ENCODE measurements at places on chromosomes 7 and 10. TPM values are rescaled to one million over a fixed set of nuclear protein-coding genes. Genes with fewer than 3 reads are reported as not detected.

GRCh38 chr7:17084166-17084475 is 202.3 kb upstream of the AGR3 start:
- no peaks in the 10 kb centered on the region for H3K4me1 ChIP-seq
- no peak overlapping the region for H3K27ac ChIP-seq

- no peak overlapping the region for H3K27ac ChIP-seq
- no peaks in the 10 kb centered on the region for H3K4me1 ChIP-seq
- H3K4me3 ChIP-seq, result no peak overlapping the region
Measured at GRCh38 chr7:102170393-102170970, 116.2 kb upstream of the SH2B2 start.

DNA sequence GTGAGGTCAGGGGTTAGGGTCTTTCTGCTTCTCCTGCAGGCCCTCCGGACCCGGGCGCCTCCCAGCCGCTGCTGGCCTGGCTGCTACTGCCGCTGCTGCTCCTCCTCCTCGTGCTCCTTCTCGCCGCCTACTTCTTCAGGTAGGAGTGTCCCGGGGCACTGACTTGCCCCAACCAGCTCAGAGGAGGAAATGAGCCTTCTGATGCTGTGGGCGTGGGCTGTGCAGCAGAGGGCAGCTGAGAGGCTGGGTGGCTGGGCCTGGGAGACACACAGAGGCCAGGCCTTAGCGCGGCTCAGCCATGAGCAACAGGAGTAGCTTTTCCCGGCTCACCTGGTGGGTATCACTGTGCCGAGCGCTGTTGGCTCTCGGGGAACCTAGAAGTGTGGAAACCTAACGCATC is 78.9 kb downstream of the MKI67 start:
- no peaks in the 10 kb centered on the region for H3K27me3 ChIP-seq
- H3K36me3 ChIP-seq, result no peaks in the 10 kb centered on the region
- peaks cover 23% of the 10 kb centered on the region for H3K4me1 ChIP-seq
- peak; percentile 88 for DNase-seq
- H3K27ac ChIP-seq, result peak overlapping the region; percentile 34
- peak overlapping the region; percentile 52 for H3K4me3 ChIP-seq

- H3K27me3 ChIP-seq, result peaks cover 6% of the 10 kb centered on the region
- peak overlapping the region; percentile 77 for H3K4me3 ChIP-seq
- peaks cover 9% of the 10 kb centered on the region for H3K36me3 ChIP-seq
- no peak for DNase-seq
- peak overlapping the region; percentile 68 for H3K27ac ChIP-seq
Measured at GRCh38 chr10:28677888-28678686, 766 bp downstream of the BAMBI start.

DNA sequence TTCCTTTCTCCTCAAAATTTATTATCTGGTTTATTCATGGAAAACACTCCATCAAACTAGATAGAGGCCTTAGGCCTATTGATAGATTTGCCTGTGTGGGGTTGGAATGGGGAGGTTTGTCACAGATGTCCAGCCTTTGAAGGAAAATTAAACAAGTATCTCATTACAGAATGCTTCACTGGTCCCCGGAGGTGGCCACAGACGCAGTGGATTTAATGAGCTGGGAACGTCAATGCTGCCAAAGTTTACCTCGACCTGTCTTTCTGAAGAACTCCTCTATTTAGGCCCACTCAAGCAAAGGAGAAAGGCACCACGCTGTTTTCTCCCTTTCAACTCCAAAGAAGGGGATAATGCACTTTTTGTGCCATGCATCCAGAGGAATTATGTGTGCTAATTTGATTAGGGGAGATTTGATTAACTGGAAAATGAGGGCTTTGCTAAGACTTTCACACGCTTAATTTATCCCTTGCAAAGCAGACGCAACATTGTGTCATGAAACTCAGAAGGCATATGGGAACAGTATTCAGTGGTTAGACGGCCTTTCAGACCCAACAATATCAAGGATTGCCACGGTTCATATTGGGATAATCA is 558.8 kb upstream of the GALNT17 start:
- H3K4me1 ChIP-seq, result no peaks in the 10 kb centered on the region
- H3K36me3 ChIP-seq, result no peaks in the 10 kb centered on the region
- no peak overlapping the region for H3K27ac ChIP-seq
- no peak overlapping the region for H3K4me3 ChIP-seq
- no peaks in the 10 kb centered on the region for H3K27me3 ChIP-seq
- no peak for DNase-seq

- H3K4me3 ChIP-seq, result no peak overlapping the region
- H3K4me1 ChIP-seq, result no peaks in the 10 kb centered on the region
- no peaks in the 10 kb centered on the region for H3K27me3 ChIP-seq
- no peaks in the 10 kb centered on the region for H3K36me3 ChIP-seq
Measured at GRCh38 chr10:69951658-69952057, 101.0 kb upstream of the MACROH2A2 start.

DNA sequence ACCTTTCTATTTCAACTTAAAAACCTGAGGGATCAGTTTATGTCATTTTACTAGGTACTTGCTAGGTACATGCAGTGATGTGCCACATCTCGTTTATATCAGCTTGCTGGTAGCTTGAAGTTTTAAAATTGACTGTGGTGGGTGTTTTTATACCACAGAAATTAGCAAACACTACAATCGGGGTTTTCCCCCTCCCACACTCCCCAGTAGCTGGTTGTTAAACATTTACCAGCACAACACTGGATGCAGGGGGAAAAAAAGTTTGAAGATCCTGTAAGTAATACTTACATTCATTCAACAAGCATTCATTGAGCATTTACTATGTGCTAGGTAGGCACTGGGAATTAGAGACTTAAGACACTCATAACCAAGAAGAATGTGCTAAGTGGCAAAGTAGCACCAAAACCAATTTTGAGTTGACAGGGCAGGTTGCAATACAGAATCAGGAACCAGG is 32.6 kb downstream of the USP6NL start:
- no peak overlapping the region for H3K4me3 ChIP-seq
- no peak overlapping the region for H3K27ac ChIP-seq
- H3K36me3 ChIP-seq, result no peaks in the 10 kb centered on the region
- no peak for DNase-seq
- no peaks in the 10 kb centered on the region for H3K4me1 ChIP-seq
- H3K27me3 ChIP-seq, result no peaks in the 10 kb centered on the region

DNA sequence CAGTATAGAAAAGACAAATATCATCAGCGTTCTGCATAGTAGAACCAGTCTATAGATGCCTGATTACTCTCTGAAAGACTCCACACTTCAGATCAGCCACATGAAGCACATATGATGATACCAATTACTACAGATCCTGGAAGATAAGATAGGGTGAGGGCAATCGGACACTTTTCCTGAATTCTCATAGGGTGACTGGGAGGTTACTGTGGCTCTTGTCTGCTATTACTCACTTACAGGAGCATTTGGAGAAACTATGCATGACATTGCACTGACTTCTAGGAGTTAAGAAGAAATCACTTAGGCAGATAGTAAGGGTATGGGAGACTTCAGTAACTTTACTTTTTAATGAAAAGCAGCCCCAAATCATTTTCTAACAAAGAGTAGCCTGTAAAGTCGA is 1140.9 kb downstream of the XPNPEP1 start:
- DNase-seq, result no peak
- H3K36me3 ChIP-seq, result no peaks in the 10 kb centered on the region
- no peak overlapping the region for H3K4me3 ChIP-seq
- H3K27ac ChIP-seq, result no peak overlapping the region

GRCh38 chr10:11504566-11505285 is 106.7 kb downstream of the USP6NL start:
- H3K4me3 ChIP-seq, result no peak overlapping the region
- H3K27me3 ChIP-seq, result no peaks in the 10 kb centered on the region
- no peak for DNase-seq
- no peak overlapping the region for H3K27ac ChIP-seq
- no peaks in the 10 kb centered on the region for H3K4me1 ChIP-seq

GRCh38 chr10:127351542-127351941 is 155.2 kb upstream of the INSYN2A start:
- no peak overlapping the region for H3K27ac ChIP-seq
- no peaks in the 10 kb centered on the region for H3K4me1 ChIP-seq
- H3K4me3 ChIP-seq, result no peak overlapping the region
- no peak for DNase-seq
- no peaks in the 10 kb centered on the region for H3K36me3 ChIP-seq

GRCh38 chr10:42477170-42477569 is 161.2 kb downstream of the ZNF33B start:
- H3K27me3 ChIP-seq, result no peaks in the 10 kb centered on the region
- H3K4me3 ChIP-seq, result peak overlapping the region; percentile 68
- DNase-seq, result no peak
- 0 out of 2 replicates have a peak, but pooled peaks cover 5% of the 10 kb centered on the region for H3K36me3 ChIP-seq
- peaks cover 4% of the 10 kb centered on the region for H3K4me1 ChIP-seq

DNA sequence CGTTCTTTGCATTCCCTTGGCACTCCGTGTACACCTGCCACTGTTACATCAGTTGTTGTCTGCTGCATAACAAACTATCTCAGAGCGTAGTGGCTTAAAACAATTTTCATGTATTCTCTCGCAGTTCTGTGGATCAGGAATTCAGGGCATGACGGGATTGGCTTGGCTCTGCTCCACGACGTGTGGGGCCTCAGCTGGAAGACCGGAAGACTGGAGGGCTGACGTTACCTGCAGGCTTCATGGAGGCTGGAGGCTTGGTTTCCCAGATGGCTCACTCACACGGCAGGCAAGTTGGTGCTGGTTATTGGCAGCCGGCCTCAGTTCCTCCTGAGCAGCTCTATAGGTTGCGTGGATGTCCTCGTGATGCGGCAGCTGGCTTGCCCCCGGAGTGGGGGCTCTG is 25.5 kb downstream of the NYAP1 start:
- H3K4me1 ChIP-seq, result peaks cover 9% of the 10 kb centered on the region
- H3K4me3 ChIP-seq, result no peak overlapping the region
- H3K36me3 ChIP-seq, result no peaks in the 10 kb centered on the region
- no peaks in the 10 kb centered on the region for H3K27me3 ChIP-seq
- no peak overlapping the region for H3K27ac ChIP-seq

DNA sequence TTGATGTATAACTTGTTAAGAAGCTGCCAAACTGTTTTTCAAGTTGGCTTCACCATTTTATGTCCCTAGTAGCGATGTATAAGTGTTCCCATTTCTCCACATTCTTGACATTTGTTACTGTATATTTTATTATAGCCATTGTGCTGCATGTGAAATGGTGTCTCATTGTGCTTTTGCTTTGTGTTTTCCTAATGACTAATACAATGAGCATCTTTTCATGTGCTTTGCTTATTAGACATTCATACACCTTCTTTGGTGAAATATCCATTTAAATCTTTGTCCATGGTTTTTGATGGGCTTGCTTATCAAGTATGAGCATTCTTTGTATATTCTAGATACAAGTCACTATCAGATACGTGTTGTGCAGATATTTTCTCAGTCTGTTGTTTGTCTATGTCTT is 203.0 kb downstream of the CCSER2 start:
- H3K36me3 ChIP-seq, result no peaks in the 10 kb centered on the region
- DNase-seq, result no peak
- no peak overlapping the region for H3K27ac ChIP-seq
- no peaks in the 10 kb centered on the region for H3K27me3 ChIP-seq
- H3K4me1 ChIP-seq, result peaks cover 19% of the 10 kb centered on the region

DNA sequence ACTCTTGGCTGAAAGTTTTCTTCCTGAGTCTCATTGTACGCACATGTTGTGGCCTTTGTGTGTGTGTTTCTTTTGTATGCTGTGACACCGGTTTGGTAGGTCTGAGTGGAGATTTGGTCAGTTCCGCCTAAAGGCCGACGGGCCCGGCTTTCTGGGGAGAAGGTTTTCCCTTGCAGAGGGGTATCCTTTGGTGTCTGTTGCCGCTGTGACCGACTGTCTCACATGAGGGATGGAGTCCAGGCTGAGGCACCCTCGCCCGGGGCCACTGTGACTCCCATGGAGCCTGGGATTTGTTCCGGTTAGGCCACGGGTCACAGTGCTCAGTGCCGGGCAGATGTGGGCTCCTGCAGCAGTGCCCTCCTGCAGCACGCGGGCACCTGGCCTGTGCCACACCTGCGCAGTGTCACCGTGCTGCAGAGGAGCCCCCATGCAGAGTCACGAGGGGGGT is 19.4 kb downstream of the INPP5A start:
- no peak overlapping the region for H3K4me3 ChIP-seq
- no peak overlapping the region for H3K27ac ChIP-seq
- H3K4me1 ChIP-seq, result no peaks in the 10 kb centered on the region
- no peak for DNase-seq
- H3K36me3 ChIP-seq, result no peaks in the 10 kb centered on the region
- H3K27me3 ChIP-seq, result no peaks in the 10 kb centered on the region

DNA sequence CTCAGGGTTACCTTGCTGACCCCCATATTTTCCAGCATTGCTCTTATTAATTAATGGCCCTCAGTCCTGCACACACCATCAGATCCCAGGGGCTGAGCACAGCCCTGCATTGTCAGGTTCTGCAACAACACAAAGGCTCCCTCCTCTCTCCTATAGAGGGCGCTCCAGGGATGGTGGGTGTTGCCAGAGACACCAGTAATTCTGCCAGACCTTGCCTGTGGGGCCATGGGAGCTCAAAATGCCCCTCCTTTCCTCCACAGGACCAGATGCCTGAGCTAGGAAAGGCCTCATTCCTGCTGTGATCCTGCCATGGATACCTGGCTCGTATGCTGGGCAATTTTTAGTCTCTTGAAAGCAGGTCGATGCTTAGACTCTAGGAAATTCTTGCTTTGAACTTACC is 42.8 kb upstream of the PRSS58 start:
- H3K27ac ChIP-seq, result no peak overlapping the region
- no peaks in the 10 kb centered on the region for H3K4me1 ChIP-seq
- H3K27me3 ChIP-seq, result no peaks in the 10 kb centered on the region
- no peak overlapping the region for H3K4me3 ChIP-seq
- no peaks in the 10 kb centered on the region for H3K36me3 ChIP-seq

- H3K4me3 ChIP-seq, result no peak overlapping the region
- H3K36me3 ChIP-seq, result no peaks in the 10 kb centered on the region
- no peaks in the 10 kb centered on the region for H3K27me3 ChIP-seq
- DNase-seq, result no peak
Measured at GRCh38 chr7:158028290-158028941, 559.2 kb downstream of the PTPRN2 start.

GRCh38 chr10:92734301-92734700 is 44.5 kb downstream of the HHEX start:
- no peak for DNase-seq
- no peaks in the 10 kb centered on the region for H3K4me1 ChIP-seq
- H3K4me3 ChIP-seq, result no peak overlapping the region
- no peaks in the 10 kb centered on the region for H3K36me3 ChIP-seq

The GPNMB gene
- total RNA-seq, result 2.8 TPM

The MCU gene
- total RNA-seq, result 26.8 TPM

The ARMH3 gene
- 30.4 TPM for total RNA-seq

The NCOA4 gene
- total RNA-seq, result 68.0 TPM

The THSD7A gene
- 0.05 TPM for total RNA-seq

The MYO3A gene
- not detected for total RNA-seq

The SPOCK2 gene
- 1.1 TPM for total RNA-seq

The ZNF488 gene
- total RNA-seq, result 3.9 TPM

The SH2D4B gene
- 0.22 TPM for total RNA-seq

The UPK3BL1 gene
- 7.1 TPM for total RNA-seq

The COMTD1 gene
- total RNA-seq, result 35.1 TPM
